ENCODE measurements at places on chromosomes 7 and 10. TPM values are rescaled to one million over a fixed set of nuclear protein-coding genes. Genes with fewer than 3 reads are reported as not detected.

Gene TMEM196
- not detected for total RNA-seq

Gene POLR2J2
- 0.25 TPM for total RNA-seq

Gene SPDYE1
- total RNA-seq = not detected

Gene LFNG
- 12.7 TPM for total RNA-seq

Gene OPALIN
- not detected for total RNA-seq

Gene OR9A2
- total RNA-seq = not detected

Gene GFRA1
- 12.3 TPM for total RNA-seq

Gene ANKMY2
- 14.2 TPM for total RNA-seq

Gene WBP1L
- 30.7 TPM for total RNA-seq

Gene CDHR3
- 5.2 TPM for total RNA-seq

Gene GIMAP1
- total RNA-seq = not detected

Gene AOAH
- 0.13 TPM for total RNA-seq

Gene UNCX
- 0.07 TPM for total RNA-seq

Gene NXPH1
- total RNA-seq = not detected

Gene NPC1L1
- 0.06 TPM for total RNA-seq

Gene ADAP1
- 5.7 TPM for total RNA-seq

Gene MICALL2
- total RNA-seq = 20.3 TPM

Gene SLC26A3
- total RNA-seq = not detected

Gene LRIT1
- not detected for total RNA-seq

Gene OPN1SW
- total RNA-seq = not detected

Gene RASSF4
- total RNA-seq = 1.5 TPM

Gene GBX1
- not detected for total RNA-seq

Gene RBP3
- not detected for total RNA-seq

Gene LEP
- total RNA-seq = not detected

Gene AKR1C1
- total RNA-seq = 514 TPM
